CD4-positive, alpha-beta T cell treated with Interleukin-17A for 4 hours (primary cell): ENCODE measurements at places on chromosomes 3 and 15.
A peak's percentile ranks its signal among the peaks of the same experiment; 100 is the strongest.

GRCh38 chr3:48268936-48269561, 28.1 kb downstream of the ZNF589 start:
- DNase-seq = peak; percentile 69

GRCh38 chr3:196740481-196741248, 1.0 kb downstream of the PAK2 start:
- peak; percentile 33 for DNase-seq

- DNase-seq = peak; percentile 54
Measured at GRCh38 chr15:85168642-85169173, 187.1 kb downstream of the PDE8A start.

GRCh38 chr3:136270179-136270578, 20.0 kb downstream of the PCCB start:
- DNase-seq = no peak

- DNase-seq = no peak
Measured at GRCh38 chr15:65066635-65067316, 1.0 kb downstream of the RASL12 start.

DNA sequence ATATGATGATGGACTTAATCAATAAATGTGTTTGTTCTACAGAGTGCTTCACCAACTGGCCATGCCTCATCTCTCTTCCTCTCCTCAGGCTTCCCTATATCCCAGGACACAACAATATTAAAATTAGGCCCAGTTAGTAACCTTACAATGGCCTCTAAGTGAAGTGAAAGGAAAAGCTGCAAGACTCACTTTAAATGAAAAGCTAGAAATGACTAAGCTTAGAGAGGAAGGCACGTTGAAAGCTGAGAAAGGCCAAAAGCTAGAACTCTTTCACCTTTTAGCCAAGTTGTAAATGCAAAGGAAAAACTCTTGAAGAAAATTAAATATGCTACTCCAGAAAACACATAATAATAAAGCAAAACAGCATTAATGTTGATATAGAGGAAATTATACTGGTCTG, 1010.3 kb downstream of the NAALADL2 start:
- no peak for DNase-seq
